T-helper 2 cell treated with Interferon-gamma antibody and Interleukin-4, amounts not matched to agents 100 ng/mL and 5 ng/mL, for 36 hours (primary cell): ENCODE measurements at places on chromosomes 6 and 20. TPM values are rescaled to one million over a fixed set of nuclear protein-coding genes. Genes with fewer than 3 reads are reported as not detected.

DLL1 gene
- total RNA-seq = 0.50 TPM in 1 of 2 replicates, not detected in the other

KIF13A gene
- total RNA-seq = not detected in 2 replicates

IL20RA gene
- not detected in 2 replicates for total RNA-seq

MACROD2 gene
- total RNA-seq = not detected in 2 replicates

XKR7 gene
- 0.05 TPM in 2 replicates for total RNA-seq

KCNG1 gene
- total RNA-seq = 0.07 TPM in 1 of 2 replicates, not detected in the other

HCRTR2 gene
- not detected in 2 replicates for total RNA-seq

PTCRA gene
- total RNA-seq = not detected in 2 replicates

ZNF831 gene
- 6.6 and 6.8 TPM in 2 replicates for total RNA-seq

PRR18 gene
- not detected in 2 replicates for total RNA-seq

TXLNB gene
- 0.36 and 0.55 TPM in 2 replicates for total RNA-seq

TPBG gene
- total RNA-seq = not detected in 2 replicates

SLC17A3 gene
- total RNA-seq = 0.55 and 1.2 TPM in 2 replicates

KCNK16 gene
- total RNA-seq = not detected in 2 replicates

LRRC73 gene
- 0.16 and 0.32 TPM in 2 replicates for total RNA-seq

RIPOR3 gene
- not detected in 2 replicates for total RNA-seq
